Mucosa of gallbladder (tissue), 1 donor: ENCODE measurements at places on chromosomes 13 and 19. TPM values are rescaled to one million over a fixed set of nuclear protein-coding genes. Genes with fewer than 3 reads are reported as not detected.

The DMKN gene
- 1.8 TPM for total RNA-seq

The TUBB4A gene
- 1.8 TPM for total RNA-seq

The LTBP4 gene
- 225 TPM for total RNA-seq

The CGB5 gene
- not detected for total RNA-seq

The NUDT15 gene
- total RNA-seq: 14.0 TPM

The SLC8A2 gene
- 5.1 TPM for total RNA-seq

The ZNF112 gene
- 6.0 TPM for total RNA-seq

The CYSLTR2 gene
- total RNA-seq: 3.6 TPM

The POLRMT gene
- 56.0 TPM for total RNA-seq

The DZIP1 gene
- 17.8 TPM for total RNA-seq

The ZNF653 gene
- 13.8 TPM for total RNA-seq

The B3GLCT gene
- total RNA-seq: 3.9 TPM
